Activated CD8-positive, alpha-beta memory T cell treated with anti-CD3 and anti-CD28 coated beads for 1 hour (primary cell): ENCODE measurements at places on chromosomes 6 and 20.
A peak's percentile ranks its signal among the peaks of the same experiment; 100 is the strongest.

DNA sequence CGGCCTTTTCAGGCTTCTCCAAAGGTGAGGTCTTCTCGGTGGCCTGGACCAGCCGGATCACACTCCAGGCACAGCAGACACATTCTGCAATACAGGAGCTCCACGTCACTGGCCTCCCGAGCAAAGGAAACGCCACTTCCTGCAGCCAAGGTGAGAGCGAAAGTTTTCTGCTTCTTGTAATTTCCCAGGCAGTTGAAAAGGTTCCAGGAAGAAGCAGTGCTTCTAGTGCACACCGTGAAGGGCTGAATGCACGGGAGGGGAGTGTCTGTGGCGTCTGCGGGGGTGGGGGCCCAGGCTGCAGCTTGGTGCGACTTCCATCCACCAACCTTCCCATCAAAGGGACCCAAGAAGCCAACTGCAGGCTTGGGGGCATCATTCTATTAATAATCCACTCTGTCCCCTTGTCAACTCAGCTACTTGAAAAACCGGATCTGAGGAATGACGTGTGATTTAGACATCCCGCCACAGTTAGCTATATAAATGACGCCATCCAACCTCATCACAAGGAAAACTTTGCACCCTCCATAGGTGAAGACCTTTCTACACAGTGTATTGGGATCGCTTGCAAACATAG is 61.1 kb downstream of the NFATC2 start:
- DNase-seq = no peak

DNA sequence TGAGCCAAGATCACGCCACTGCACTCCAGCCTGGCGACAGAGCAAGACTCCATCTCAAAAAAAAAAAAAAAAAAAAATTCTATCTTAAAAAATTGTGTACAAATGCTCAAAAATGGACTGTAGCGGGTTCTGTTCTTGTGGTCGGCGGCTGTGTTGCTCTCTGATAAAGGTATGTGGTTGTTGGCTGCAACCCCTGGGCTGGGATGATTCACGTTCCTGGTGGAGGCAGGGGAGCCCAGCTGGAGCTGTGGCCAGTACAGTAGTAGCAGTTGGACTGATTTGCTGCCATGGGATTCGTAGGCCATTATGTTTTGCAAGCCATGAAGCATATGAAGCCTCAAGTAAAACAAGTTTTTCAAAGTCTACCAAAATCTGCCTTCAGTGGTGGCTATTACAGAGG is 22.3 kb downstream of the MDN1 start:
- DNase-seq = no peak

- no peak for DNase-seq
These were observed 55.8 kb upstream of the HIVEP2 start for GRCh38 chr6:143000811-143001210.

- DNase-seq = no peak
These were observed 10.5 kb upstream of the OGFRL1 start for GRCh38 chr6:71277926-71278600.

GRCh38 chr6:141925001-141925400 is 207.7 kb upstream of the GJE1 start:
- DNase-seq = no peak

GRCh38 chr20:10465135-10465534 is 30.0 kb downstream of the SLX4IP start:
- DNase-seq = no peak

- no peak for DNase-seq
These were observed 7.0 kb downstream of the MUC21 start for GRCh38 chr6:30990422-30991086.

- DNase-seq = no peak
These were observed 450.1 kb upstream of the MANEA start for GRCh38 chr6:95127261-95127660.

GRCh38 chr6:33392979-33393378 is 1.4 kb downstream of the KIFC1 start:
- no peak for DNase-seq

DNA sequence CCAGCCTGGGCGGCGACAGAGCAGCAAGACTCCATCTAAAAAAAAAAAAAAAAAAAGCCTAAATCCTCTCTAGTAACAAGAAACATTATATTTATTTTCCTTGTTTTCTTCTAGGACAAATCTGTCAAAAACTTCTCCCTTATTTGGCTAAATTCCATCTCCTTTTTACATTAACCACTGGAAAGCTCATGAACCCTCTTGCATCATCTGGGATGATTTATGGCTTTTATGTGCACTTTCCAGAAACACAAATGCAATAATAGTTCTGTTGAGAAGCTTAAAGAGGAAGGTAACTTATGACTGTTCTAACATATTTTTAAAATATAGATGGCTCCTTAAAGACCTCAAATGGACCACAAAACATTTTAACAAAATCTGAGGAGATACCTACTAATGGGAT is 526.1 kb upstream of the SPTLC3 start:
- DNase-seq = no peak

- no peak for DNase-seq
These were observed 278.4 kb downstream of the CDH26 start for GRCh38 chr20:60236613-60237012.

DNA sequence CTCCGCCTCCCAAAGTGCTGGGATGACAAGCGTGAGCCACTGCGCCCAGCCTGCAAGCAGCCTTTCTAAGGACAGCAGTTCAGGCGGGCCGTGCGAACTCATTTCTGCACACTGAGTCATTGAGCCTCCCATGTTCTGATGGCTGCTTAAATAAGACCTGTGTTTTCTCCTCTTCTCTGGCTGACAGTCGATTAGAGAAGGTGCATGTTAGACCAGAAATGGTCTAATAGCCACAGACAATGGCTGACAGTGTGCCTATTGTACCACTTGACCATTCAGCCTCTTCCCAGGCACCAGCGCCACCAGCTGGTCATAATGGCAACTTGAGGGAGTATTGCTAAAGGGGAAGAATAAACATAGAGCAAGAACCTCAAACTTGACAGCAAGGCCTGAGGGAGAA is 6.2 kb downstream of the CST11 start:
- DNase-seq = no peak

GRCh38 chr6:2575236-2575635 is 175.5 kb downstream of the MYLK4 start:
- DNase-seq = no peak

DNA sequence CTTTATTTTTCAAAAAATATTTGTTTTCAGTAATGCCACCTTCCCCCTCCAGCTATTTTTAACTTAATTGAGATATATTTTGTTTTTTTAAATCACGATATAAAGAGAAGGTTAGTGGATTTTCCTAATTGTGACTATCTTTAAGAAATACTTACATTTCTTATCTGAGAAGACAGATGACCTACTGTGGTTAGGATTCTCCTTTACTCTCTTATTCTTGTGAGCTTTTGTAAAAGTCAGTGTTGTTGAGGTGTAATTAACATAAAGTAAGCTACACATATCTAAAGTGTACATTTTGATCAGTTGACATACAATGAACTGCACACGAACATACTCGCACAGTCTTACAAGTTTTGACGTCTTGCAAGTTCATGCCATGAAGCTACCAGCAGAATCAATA is 144.7 kb downstream of the FARS2 start:
- no peak for DNase-seq

- DNase-seq = no peak
These were observed 114.4 kb downstream of the CEBPB start for GRCh38 chr20:50304923-50305635.

DNA sequence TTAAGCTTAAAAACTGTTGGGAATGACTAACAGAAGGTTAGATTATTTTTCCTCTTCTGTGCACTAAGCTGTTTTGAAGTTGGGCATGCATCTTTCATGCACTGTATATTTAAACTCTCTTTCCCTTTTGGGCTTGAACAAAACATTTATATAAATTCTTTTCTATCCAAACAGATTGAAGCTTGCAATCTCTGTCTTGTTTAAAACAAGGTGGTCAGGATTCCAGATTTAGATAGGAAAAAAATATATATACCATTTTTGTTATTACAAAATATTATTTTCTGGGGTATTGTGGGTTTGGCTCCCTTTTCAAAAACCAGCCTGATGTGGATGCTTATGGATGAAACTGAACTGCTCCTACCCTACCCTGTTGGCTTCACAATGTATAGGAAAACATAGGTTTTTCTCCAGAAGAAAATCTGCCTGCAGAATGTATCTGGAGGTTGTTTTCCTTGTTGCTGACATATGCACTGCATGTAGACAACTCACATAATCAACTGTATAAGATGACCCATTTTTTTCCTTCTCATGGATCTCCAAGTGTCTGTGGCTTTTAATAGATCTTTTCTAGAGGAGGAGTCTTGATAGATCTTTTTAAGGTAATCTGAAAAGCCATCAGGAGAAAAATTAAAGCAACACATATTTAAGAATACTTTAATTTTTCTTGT is 146.3 kb downstream of the PRL start:
- no peak for DNase-seq

DNA sequence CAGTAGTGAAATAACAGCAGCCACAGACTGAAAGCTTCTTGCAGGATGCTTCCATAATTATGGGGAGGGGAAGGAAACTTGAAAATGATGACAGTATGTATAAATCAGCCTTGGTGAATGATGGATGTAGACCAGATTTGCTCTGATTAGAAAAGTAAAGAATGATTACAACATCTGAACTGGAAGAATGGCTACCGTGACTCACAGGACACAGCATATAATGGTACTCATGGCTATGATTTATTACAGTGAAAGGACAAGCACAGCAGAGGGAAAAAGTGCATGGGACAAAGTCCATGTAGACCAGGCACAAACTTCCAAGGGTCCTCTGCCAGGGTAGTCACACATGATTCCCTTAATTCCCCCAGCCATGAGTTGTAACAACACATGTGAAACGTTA is 70.7 kb upstream of the POPDC3 start:
- no peak for DNase-seq

GRCh38 chr6:42404484-42404883 is 47.2 kb downstream of the TRERF1 start:
- no peak for DNase-seq

- DNase-seq = no peak
These were observed 21.8 kb downstream of the TMEM14B start for GRCh38 chr6:10769419-10769818.

DNA sequence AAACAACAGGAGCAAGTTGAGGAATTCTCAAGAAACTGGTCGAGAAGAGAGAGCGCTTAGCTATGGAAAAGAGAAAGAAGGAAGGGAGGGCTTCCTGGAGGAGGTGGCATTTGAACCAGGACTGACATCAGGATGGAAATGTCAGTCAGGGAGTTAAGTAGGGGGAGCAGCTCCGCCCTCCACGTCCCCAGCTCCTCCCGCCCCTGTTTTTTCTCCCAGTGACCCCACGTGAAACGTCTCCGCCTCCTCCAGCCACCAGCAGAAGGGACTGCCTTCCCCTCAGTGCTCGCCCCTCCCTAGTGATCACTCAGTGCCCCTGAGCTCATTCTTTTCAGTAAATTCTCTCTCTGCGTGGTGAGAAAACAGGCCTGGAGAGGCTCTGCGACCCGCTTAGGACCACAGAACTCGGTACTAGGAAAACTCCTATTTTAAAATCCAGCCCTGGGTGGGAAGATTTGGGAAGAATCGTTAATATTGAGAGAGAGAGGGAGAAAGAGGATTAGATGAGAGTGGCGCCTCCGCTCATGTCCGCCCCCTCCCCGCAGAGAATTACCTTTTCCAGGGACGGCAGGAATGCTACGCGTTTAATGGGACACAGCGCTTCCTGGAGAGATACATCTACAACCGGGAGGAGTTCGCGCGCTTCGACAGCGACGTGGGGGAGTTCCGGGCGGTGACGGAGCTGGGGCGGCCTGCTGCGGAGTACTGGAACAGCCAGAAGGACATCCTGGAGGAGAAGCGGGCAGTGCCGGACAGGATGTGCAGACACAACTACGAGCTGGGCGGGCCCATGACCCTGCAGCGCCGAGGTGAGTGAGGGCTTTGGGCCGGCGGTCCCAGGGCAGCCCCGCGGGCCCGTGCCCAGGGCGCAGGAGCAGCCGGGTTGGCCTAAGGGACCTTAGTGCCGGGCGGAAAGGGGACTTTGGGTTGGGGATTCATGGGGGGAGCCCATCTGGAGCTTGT is 4.6 kb downstream of the HLA-DPB1 start:
- DNase-seq = no peak

GRCh38 chr20:40233406-40233805 is 455.6 kb downstream of the MAFB start:
- DNase-seq = no peak

DNA sequence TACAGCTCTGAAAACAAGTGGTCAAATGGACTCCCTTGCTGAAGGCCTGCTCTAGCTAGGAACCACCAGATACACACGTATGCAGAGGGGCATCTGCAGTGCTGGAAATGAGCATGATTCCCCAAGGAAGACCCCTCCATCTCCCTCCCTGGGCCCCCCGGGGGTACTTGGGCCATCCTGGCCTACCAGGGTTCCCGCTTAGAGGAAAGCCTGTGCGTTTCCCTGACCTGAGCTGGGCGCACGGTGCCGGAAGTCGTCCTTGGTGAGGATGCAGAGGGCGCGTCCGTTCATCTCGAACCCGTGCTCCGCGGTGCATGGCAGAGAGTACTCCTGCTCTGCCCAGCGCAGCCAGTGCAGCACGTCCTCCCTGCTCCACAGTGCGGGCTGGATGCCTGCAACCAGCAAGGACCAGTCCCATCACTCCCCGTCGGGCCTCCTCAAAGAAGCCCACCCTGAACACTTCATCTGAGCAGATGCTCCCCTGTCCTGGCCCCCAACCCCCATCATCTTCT is 11.8 kb downstream of the ETV7 start:
- no peak for DNase-seq

DNA sequence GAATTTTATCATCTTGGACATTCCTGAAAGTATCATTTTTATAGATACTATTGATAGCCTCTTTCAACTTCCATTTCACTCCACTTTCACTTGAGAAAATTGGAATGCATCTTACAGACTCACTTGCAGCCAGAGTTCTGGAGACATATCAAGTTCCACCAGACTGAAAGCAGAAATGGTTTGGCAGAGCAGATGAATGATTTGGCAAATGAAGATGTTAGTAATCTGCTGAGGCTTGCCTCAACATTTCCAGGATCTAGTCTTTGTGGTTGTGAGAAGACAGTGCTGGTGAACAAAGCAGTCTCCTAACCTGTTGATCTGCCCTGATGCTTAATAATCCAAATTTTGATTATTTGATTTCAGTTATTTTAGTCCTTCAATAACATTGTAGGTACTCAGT is 202.6 kb downstream of the TRDN start:
- no peak for DNase-seq

GRCh38 chr20:46649965-46650542 is 1.2 kb downstream of the SLC13A3 start:
- DNase-seq = no peak

- DNase-seq = no peak
These were observed 201.8 kb downstream of the GRIK2 start for GRCh38 chr6:101595276-101595675.

DNA sequence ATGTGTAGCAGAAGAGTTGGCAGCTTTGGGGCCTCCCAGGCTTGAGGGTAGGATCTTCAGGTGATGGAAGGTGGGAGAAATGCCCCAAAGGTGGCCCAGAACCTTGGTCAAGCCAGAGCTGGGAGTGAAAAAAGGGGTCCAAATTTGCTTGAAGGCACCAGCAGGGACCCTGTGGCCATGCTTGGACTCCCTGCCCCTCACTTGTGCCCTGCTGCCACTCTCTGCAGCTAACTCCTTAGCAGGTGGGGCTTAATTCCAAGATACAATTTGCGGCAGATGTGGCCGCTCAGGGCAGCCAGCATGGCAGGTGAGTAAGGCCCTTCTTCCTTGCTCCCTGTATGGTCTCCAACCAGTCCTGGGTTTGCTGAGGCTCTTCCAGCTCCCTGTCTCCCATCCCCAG is 285.0 kb upstream of the RNF24 start:
- no peak for DNase-seq

GRCh38 chr6:64930681-64931080 is 776.3 kb downstream of the EYS start:
- no peak for DNase-seq

- no peak for DNase-seq
These were observed 33.3 kb downstream of the PDRG1 start for GRCh38 chr20:31918466-31919105.

- peak; percentile 69 for DNase-seq
These were observed 143.8 kb downstream of the LPA start for GRCh38 chr6:160520043-160520904.
